ENCODE measurements at places on chromosomes 7 and 10.

DNA sequence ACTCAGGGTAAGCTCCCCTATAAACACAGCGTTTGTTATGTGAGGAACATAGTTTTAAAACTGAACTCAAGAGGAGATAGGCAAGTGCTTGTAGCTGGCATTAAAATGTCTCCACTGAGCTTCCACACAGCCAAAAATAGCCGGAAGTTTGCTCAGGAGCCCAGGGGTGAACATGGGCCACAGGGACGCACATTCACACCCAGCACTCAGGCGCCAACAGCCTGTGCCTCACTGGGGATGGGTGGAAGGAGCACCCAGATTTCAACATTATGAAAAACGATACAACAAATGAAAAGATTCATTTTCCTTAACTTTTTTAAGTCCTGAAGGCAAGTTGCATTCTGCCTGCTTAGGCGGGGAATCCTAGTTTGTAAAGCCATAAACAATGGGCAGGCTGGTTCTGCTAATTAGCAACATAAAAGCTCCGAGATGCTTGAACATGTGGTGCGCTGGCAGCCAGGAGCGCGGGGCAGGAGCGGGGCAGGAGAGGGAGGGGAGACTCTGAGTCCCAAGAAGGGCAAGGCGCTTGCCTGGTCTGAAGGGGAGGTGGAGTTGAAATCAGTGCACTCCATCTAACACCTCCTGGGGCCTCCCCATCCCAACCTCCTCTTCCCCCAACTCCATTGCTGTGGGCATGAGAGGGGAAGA, 235.9 kb downstream of the COBL start:
- DNase-seq = no peak

- no peak for DNase-seq
Measured at GRCh38 chr10:50347394-50347802, 96.1 kb upstream of the ASAH2 start.

- DNase-seq = no peak
Measured at GRCh38 chr7:522071-522950, 2.7 kb upstream of the PDGFA start.

DNA sequence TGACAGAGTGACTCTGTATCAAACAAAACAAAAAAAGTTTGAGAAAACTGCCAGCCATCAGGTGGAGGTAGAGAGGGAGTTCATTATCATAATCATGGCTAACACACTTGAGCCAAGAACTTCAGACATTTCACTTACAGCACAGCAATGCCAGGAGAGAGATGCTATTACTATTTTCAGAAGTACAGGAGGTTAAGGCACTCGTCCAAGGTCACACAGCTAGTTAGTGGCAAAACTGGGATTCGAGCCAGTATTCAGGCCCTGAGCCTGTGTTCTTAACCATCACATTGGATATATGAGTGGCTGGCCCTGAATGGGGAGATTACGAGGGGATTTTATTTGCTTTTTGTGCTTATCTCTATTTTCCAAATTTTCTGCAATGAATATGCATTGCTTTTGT, 24.8 kb upstream of the UNC5B start:
- DNase-seq = no peak

- DNase-seq = no peak
Measured at GRCh38 chr10:35854661-35855060, 212.6 kb upstream of the FZD8 start.

DNA sequence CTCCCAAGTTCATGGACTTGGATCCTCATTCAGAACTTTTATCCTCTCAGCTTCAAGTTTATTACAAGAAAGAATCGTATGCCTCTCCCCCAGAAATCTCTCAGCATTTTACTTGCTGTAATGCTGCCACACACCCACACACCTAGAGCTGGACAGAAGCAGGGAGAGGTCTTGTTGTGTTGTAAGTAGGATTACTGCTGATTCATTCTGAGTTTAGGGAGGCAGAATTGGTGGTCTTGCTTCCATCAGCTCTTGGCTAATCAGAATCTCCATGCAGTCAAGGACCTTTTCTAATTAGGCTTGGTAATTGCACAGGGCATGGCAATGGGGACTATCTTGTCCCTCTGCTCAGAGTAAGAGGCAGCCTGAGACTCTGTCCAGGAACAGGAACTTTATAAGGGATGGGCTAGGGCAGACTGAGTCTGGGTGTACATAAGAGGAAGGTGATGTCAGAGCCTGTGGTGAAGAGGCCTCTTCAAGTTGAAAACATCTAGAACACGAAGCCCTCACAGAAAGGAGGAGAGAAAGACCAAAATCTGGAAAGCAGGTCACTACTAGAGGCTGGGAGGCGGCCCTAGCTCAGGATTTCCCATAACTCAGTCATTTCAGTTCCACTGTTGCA, 7.0 kb upstream of the PTPRE start:
- no peak for DNase-seq

- no peak for DNase-seq
Measured at GRCh38 chr7:23353172-23353571, 54.0 kb downstream of the MALSU1 start.

DNA sequence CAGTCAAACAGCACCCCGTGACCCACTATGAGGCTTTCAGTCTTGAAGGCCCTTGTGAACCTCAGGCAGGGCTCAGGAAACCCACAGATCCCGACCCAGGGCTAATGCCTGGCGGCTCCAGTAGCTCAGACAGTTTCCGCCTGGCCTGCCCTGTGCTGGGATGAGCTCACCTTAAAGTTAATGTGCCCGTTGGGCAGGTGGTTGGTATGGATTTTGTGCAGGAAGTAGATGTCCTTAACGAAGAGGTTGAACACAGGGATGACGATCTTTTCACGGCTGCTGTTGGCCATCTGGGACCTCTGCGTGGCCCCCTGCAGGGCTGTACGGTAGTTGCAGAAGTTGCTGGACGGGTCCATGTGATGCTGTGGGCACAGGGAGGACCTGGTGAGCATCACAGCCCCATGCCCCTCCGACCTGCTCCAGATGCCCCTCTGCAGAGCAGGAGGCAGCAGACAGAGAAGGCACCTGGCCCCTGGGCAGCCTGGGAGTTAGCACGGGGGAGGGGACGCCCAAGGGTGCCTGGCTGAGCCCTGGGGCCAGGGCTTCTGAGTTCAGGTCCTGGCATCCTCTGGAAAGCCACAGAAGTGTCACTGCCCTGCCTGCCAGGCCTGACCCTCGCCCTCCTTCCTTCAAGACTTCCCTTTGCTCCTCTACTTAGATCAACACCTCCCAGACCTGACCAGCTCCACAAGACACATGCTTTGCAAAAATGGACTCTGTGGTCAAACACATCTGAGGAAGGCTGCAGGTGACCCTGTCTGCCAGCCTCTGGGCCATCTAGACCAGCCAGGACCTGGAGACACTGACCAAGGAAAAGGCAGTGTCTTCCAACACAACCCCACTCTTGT, 59.8 kb downstream of the CSGALNACT2 start:
- no peak for DNase-seq

- no peak for DNase-seq
Measured at GRCh38 chr7:51340029-51340838, 23.6 kb upstream of the COBL start.

DNA sequence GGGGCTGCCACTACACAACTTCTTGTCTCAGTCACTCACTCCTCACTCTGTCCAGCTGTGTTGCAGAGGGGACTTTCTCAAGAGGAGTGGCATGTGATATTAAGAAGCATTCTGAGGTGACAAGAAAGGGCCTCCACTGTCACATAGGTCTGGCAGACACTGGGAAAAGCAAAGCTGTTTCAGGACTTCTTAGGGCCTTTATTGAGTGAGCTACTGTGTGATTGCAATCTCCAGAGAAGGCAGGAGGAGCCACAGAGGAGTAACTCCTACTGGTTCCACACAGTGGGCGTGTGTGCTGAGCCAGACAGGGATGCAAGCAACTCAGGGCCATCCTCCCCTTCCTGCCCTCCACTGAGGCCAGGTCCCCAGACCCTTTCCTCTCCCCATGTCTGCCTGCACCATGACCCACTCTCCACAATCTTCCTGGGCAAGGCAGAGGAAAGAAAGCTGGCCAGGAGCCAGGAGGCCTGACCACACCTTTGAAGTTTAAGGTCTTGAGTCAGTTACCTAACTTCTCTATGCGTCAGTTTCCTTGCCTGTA, 262.0 kb upstream of the ZMIZ1 start:
- DNase-seq = no peak

- no peak for DNase-seq
Measured at GRCh38 chr7:150989456-150989855, 1.4 kb upstream of the NOS3 start.

- DNase-seq = no peak
Measured at GRCh38 chr7:156751319-156751718, 110.7 kb downstream of the RNF32 start.

DNA sequence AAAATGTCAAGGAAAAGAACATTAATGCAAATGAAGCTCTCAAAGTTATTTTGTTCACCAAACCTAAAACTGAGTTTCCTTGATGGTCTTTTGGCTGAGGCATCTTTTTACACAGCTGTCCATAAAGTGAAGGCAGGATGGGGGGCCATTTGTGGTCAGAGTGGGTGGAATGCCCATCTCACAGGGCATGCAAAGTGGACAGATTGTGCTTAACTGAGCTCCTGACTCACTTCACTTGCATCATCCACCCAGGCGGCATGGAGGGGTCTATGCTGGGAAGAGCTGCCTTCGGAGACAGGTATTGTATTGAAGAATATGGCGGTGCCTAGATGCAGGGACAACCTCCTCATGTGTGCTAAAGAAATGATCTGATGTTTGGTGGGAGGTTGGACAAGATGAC, 905.3 kb downstream of the KCNMA1 start:
- DNase-seq = no peak

DNA sequence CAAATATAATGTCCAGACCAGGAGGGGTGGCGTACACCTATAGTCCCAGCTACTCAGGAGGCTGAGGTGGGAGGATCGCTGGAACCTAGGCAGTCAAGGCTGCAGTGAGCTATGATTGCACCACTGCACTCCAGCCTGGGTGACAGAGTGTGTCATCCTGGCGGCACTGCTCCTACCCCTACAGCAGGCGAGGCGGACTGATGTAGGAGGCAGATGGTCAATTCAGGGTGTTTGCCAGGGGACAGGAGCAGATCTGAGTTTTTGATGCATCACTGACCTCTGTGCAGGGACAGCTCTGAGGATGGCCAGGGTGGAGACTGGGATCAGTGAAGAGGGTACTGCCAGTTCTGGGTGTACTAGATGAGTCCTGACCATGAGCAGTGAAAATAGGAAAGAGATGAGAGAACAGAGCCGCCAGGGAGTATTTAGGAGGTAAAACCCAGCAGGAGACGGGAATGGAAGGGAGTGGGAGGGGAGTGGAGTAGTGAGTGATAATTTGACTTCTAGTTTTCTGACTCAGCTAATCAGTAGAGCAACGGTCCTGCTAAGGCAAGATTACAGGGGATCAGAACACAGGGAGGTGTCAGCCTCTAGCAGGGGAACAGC, 75.3 kb downstream of the HIP1 start:
- no peak for DNase-seq

GRCh38 chr7:25802057-25802456, 349.9 kb upstream of the NFE2L3 start:
- DNase-seq = no peak

DNA sequence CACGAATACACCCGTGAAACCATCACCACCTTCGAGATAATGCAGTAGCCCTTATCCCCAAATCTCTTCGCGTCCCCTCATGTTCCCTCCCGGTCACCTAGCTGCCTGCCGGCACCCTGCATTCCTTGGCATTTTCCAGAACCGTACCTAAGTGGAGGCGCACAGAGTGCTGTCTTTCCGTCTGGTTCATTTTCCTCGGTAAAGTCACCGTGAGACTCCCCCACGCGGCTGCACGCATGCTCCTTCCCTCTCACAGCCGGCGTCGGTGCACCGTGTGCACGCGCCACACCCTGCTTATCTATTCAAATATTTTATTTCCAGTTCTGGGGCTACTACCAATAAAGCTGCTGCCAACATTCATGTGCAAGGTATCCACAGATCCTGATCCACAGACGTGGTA, 65.5 kb upstream of the NKX6-2 start:
- no peak for DNase-seq

- DNase-seq = no peak
Measured at GRCh38 chr7:157923903-157924630, 587.3 kb downstream of the DNAJB6 start.

- no peak for DNase-seq
Measured at GRCh38 chr10:71379118-71379766, 17.5 kb upstream of the CDH23 start.

GRCh38 chr10:84453303-84453702, 124.9 kb downstream of the CCSER2 start:
- no peak for DNase-seq

DNA sequence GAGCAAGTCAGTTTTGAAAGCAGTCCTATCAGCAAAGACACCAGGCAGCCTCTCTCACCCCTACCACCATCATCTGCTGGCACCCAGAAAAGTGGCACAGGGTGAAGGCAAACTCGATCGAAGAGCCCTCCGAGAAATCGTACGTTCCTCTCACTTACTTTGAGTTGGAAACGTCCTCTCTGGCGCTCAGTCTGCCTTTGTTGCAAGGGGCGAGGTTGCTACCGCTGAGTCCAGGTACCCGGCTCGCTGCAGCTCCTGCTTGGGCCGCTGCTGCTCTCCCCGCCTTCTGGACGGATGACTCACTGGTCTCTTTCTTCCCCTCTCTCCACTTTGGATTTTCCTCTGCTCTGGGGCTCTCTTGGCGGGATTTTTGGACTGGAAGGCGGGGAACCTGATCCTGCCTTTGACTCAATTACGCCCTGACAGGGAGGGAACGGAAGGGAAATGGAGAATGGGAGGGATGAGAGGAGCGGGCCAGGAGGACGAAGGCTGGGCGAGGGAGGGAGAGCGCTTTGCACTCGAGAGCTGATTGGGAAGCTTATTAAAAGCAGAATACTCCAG, at the start of gene PTN:
Gene PTN (minus strand): TSS at position 453 of the 561 bp plus-strand sequence. CDS start 88,760 bp downstream, outside the sequence.
- peak; percentile 59 for DNase-seq

DNA sequence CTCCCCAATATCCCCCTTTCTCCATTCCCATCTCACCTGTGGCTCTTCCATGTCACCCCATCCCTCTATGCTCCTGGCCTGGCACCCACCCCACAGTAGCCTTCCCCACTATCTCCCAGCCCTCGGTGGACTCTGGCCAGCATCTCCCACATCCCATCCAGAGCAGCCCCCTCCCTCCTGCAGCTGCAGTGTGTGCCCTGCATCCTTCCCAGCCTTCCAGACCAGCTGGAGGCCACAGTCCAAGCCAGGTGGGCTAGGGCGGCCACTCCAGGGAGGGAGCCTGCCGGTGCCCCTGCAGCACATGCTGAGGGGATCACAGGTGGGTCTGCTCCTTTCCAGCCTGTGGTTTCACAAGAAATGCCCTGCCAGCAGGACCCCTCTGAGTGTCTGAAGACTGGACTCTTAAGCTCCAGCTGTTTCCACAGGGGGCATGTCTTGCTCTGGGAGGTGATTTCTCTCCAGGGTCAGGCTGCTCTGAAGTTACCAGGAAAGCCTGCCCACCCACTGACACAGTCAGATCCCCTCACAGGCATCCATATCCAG, 90.9 kb upstream of the PPIF start:
- DNase-seq = no peak
